ENCODE measurements at places on chromosomes 6 and 20.

GRCh38 chr6:108592371-108593337 lies 31.9 kb downstream of the FOXO3 start:
- DNase-seq = no peak

DNA sequence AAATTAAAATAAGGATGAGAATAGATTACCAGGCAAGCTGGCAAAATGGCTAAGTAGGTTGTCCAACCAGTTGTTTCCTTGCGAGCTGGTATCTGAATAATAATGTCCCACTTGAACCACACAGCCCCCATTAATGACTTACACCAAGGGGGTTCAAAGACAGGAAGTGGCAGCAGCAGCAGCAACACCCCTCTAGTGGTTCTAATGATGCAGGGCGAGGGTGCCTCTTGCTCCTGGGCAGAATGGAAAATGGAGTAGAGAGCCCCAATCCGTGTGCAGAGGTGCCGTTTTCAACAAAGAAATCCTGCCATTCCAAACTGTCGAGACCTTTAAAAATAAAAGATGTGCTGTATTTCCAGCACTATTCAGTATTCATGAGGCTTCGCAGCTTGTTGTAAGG lies 218.1 kb downstream of the TSHZ2 start:
- no peak for DNase-seq

DNA sequence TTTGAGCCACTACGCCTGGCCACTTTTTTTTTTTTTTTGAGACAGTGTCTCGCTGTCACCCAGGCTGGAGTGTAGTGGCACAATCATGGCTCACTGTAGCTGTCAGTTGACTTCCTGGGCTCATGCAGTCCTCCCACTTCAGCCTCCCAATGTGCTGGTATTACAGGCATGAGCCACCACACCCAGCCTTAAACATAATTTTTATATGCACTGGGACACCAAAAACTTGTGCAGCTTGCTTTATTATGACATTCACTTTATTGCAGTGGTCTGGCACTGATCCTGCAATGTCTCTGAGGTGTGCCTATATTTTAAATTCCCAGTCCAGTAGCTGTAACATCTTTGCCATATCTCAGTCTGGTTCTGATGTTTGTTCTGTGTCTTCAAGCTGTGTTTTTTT lies 34.7 kb downstream of the KAT14 start:
- no peak for DNase-seq

DNA sequence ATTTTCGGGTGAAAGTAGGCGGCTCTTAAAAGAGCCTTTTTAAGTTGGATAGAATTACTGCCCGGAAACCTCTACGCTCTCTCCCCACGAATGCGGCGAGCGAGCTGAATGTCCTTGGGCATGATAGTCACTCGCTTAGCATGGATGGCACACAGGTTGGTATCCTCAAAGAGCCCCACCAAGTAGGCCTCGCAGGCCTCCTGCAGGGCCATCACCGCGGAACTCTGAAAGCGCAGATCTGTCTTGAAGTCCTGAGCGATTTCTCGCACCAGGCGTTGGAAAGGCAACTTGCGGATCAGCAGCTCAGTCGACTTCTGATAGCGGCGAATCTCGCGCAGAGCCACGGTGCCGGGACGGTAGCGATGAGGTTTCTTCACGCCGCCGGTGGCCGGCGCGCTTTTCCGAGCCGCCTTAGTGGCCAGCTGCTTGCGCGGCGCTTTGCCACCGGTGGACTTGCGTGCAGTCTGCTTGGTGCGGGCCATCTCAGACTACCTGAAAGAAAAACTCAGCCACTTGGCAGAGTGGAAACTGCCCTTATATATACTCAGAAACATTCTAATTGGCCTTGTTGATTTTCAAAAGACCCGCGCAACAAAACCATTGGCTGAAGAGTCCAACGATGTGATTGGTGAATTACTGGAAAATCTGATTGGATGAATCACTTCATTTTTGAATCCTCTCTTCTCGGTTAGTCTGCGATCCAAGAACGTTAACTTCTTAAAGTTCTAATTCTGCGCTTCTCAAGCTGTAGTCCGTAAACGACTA lies 93.9 kb upstream of the BTN3A2 start:
- DNase-seq = no peak

GRCh38 chr6:80250391-80250997 lies 144.0 kb downstream of the BCKDHB start:
- DNase-seq = no peak

- DNase-seq = no peak
Observed at GRCh38 chr20:34689486-34689885, 12.6 kb upstream of the PIGU start.

GRCh38 chr20:4763261-4763660 lies 41.6 kb downstream of the PRND start:
- no peak for DNase-seq

- DNase-seq = no peak
Observed at GRCh38 chr6:56570413-56571359, 72.0 kb downstream of the DST start.

GRCh38 chr6:79913369-79913768 lies 34.0 kb downstream of the ELOVL4 start:
- DNase-seq = no peak

- DNase-seq = no peak
Observed at GRCh38 chr6:75943381-75943780, 129.1 kb downstream of the IMPG1 start.

DNA sequence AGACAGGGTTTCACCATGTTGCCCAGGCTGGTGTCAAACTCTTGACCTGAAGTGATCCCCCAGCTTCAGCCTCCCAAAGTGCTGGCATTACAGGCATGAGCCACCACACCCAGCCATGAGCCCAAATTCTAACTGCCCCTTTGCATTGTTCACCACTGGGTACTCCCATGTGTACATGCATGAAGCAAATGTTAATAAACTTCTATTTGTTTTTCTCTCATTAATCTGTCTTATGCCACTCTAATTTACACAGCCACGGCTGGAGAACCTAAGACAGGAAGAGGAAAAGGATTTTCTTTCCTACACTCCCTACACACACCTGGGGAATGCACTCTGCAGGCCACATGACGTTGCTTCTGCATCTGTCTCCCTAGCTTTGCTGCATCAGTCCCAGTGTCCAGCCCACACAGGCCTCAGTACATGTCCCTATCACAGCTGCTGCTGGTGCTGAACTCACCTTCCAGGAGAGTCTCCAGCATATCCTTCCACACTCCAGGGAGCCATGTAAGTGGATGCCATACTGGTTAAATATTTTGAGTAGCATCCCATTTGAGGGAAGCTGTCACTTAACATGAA lies 13.3 kb downstream of the OR2H2 start:
- no peak for DNase-seq

DNA sequence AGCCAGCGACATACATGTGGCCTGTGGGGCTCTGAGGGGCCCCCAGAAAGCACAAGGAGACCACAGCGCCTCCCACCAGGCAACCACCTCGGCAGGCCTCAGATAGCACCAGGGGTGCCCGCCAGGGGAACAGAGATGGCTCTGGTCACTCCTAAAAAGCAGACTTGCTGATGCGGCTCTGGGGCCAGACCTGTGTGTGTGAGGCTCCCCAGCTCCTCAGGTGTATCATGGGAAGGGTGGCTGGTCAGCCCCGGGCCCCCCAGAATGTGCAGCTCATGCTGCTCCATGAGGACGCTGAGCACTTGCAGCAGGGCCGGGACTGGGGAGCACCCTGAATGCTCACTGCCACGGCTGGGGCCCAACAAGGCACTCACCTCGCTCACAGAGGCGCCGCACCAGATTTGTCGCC lies 60.2 kb downstream of the PYGB start:
- no peak for DNase-seq

DNA sequence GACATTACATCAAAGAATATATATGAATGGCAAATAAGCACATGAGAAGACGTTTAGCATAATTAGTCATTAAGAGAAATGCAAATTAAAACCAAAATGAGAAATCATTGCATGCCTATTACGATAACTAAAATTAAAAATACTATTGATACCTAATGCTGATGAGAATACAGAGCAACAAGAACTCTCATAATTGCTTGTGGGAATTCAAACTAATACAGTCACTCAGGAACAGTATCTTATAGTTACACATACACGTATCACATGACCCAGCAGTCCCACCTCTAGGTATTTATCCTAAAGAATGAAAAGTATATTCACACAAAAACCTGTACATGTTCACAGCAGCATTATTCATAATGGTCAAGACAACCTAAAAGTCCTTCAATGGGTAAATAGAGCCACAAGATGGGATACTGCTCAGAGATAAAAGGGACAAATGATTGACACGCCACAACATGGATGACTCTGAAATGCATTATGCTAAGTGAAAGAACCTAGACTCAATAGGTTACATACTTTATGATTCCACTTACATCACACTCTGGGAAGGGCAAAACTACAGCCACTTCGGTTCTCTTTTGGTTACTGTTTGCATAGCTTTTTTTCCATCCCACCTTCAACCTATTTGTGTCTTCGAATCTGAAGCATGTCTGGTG lies 16.4 kb downstream of the CPXM1 start:
- no peak for DNase-seq

- DNase-seq = no peak
Observed at GRCh38 chr6:113011389-113011788, 664.3 kb downstream of the RFPL4B start.

DNA sequence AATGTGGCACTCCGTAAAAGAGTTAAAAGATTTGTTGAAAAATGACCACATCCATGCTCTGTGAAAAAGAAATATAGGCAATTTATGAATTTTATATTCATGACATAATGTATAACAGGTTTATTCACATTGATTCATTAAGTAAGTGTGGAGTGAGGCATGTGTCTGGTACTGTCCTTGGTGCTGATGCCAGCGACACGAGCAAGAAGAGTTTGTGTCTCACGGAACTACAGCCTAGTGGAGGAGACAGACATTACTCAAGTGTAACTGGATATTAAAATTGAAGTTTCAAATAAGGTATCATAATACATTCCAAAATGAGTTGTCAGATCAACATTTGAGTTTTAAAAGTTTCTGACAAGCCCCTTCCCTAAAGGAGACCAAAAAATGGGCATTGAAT lies 158.2 kb upstream of the PRND start:
- no peak for DNase-seq

DNA sequence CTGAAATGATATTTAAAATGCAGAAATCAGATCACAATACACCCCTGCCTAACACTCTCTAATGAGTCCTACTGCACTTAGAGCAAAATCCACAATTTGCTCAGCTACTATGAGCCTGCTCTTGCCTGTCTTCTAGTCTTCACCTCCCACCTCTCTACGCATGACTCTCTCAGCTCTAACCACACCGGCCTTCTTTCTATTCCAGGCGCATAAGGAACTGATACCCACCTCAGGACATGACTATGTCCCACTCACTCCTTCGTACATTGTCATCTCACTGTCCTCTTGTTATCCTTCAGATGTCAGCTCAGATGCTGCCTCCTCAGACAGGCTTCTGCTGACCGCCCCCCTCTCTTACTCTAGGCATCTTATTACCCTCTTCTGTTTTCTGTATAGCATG lies 201.0 kb upstream of the FLRT3 start:
- no peak for DNase-seq

- DNase-seq = no peak
Observed at GRCh38 chr6:134267917-134268361, 50.0 kb downstream of the SGK1 start.

DNA sequence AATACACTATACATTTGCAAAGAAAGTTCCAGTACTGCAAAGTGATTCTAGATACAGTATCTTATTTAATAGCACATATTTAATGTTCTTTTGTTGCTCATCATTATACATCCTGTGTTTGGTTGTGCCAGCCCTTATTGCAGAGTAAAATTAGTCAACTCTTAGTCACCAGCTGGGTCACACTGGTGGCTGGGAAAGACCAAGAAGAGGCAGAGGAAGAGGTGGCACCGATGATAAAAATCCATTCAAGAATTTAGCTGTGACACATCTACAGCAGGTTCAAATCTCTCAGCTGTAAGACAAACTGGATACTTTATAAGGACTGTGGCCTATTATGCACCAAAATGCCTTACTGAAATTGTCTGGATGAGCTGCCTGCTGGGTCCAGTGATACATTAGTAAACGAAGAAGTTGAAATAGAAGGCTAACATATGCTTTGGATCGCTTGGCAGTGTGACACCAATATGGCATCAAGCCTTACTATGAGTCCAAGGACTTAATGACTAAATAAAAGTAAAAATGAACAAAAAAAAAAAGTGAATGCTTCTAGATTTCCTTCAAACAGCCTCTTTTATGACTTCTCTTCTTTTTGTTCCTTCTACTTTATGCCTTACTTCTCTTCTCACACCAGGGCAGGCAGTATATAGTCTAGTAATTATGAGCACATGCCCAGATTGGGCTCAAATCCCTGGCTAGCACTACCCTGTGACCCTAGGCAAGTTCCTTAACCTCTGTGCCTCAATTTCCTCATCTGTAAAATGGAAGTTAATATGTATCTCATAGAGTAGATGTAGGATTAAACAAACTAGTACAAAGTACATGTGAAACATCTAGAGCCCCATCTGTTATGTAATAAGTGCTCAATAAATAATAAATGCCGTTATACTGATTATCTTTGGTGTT lies 29.4 kb upstream of the RNF8 start:
- DNase-seq = no peak

DNA sequence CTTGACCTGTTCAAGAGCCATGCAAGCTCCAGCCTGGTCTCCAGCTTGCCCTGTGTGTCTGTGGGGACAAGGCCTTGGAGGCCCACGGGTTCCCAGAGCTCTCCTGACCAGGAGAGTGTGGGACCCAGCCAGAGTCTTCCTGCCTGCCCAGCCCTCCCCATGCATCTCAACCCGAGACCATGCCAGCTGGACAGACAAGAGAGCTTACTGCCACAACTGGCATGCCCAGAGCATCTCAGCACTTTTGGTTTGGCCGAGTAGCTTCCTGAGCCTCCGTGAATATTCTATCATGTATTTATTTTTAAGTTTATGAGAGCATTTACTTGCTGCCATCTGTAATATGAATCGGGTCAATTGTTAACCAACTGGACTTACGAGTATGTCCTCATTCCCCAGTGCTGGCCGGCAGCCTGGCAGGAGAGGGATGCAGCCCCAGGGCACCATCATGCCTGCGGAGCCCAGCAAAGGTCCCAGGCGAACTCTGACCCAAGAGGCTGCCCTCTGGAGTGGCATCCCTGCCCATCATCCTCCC lies 14.9 kb downstream of the IP6K3 start:
- DNase-seq = no peak

DNA sequence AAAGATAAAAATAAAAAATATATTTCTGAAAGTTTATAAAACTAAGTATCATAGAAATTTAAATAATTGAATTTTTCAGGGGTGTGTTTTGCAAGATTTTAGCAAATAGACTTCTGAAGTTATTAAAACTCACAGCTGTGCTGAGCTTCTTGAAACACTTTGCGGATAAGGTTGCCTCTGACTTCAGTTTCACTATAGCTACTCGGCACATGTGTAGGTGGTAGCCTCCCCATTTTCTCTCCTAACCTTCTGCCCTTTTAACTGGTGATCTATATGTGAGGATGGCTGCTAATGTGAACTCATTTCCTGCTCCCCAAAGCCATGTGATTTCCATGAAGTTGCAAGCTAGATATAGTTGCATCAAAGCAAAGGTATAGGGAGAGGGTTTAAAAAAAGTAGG lies 129.3 kb upstream of the STMND1 start:
- no peak for DNase-seq

GRCh38 chr6:111411046-111411445 lies 72.0 kb downstream of the REV3L start:
- no peak for DNase-seq

Data from activated naive CD4-positive, alpha-beta T cell (primary cell).